D341Med (cell line): ENCODE measurements at places on chromosomes 16 and 17.

GRCh38 chr16:89187770-89188392 lies 12.5 kb downstream of the SLC22A31 start:
- no peak for DNase-seq

- peak; percentile 40 for DNase-seq
Measured at GRCh38 chr17:83005639-83006038, 73.8 kb upstream of the METRNL start.

- no peak for DNase-seq
Measured at GRCh38 chr16:3698941-3699340, 18.4 kb downstream of the TRAP1 start.

GRCh38 chr17:19295473-19296135 lies 58.4 kb downstream of the EPN2 start:
- DNase-seq, result no peak

DNA sequence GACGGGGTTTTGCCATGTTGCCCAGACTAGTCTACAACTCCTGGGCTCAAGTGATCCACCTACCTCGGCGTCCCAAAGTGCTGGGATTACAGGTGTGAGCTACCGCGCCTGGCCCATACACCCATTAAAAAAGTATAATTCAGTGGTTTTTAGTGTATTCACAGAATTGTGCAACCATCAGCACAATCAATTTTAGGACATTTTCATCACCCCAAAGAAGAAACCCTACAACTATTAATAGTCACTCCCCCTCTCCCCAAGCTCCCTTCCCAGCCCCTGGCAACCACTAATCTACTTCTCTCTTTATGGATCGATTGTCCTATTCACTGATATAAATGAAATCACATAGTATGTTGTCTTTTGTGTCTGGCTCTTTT lies 3.8 kb upstream of the EEF2K start:
- no peak for DNase-seq
